ENCODE measurements at places on chromosomes 6 and 20.

GRCh38 chr6:43708860-43709653 is 21.5 kb upstream of the MRPS18A start:
- no peak for DNase-seq

DNA sequence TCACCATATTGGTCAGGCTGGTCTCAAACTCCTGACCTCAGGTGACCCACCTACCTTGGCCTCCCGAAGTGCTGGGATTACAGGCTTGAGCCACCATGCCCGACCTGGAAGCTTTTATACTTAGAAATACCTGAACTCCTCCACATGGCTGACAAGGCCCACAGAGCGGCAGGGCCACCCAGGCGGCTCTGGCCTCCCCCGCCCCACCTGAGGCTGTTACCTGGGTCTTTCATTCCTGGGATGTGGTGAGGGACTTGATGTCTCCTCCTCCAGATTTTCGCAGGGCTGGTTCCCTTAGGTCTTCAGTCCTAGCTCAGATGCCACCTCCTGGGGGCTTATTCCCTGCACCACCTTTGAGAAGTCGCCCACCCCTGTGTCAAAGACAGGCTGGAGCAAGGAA is 152.1 kb downstream of the LY86 start:
- DNase-seq, result no peak

DNA sequence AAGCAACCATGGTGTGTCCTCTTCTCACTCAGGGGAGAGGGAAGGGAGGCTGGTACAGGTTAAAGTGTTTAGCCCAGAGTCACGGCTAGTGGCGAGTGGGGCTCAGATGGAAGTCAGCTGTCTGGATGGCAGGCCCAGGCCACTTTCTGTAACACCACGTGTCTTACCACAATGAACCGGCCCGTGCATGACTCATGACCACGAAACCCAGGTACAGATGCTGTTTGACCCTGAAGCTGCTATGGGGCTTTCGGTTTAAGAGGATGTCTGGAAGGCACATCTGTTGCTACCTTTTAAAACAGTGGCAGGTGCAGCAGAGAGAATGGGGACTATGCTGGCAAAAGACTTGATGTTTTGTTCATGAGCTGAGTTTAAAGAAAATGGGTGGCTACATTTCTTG is 36.5 kb upstream of the MPC1 start:
- DNase-seq, result no peak

- no peak for DNase-seq
Observed at GRCh38 chr20:57690525-57690924, 19.3 kb downstream of the PMEPA1 start.

DNA sequence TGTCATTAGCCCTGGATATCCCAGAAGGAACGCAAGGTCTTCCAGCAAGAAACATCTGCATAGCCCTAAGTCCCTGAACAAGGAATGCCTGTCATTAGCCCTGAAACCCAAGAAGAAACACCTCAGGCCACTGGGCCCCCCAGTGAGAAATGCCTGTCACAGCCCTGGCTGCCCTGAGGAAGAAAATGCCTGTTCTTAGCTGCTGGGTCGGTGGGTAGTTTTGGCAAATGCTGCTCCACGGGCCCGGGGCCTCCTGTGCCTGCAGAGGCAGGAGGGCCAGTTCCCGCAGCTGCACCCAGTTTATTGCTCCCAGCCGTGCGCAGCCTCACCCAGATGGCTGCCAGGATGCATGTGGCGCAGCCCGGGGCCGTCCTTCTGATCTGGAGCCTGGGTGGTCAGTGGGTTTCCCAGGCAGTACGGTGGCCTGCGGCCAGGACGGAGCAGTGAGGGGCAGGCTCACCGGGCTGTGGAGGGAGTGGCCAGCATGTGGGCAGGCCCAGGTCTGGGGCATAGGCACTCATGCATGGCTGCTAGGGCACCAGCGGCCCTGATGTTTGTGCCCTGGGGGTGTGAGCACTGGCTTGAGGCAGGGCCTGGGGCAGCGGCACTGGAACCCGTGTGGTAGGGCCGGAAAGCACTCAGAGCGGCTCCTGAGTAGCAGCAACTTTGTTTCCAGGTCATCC is 219.0 kb downstream of the ERMARD start:
- DNase-seq, result no peak

DNA sequence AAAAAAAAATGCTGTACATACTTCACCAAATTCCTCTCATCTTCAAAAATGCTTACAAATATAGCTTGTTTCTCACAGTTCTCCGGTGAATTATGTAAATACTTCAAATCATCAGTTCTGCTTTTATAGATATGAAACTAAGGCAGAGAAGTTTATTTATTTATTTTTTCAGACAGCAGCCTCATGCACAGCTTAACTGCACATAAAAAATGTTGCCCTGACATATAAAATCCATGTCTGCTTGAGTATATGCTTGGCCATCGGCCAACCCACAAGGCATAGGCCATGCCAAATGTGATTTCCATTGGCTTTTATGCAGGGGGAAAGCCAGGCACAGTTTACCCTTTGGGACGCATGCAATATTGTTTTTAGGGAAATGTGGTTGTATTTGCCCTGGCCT is 57.3 kb upstream of the PHACTR2 start:
- DNase-seq, result no peak

All from NCI-H2227 treated with DMSO at 0.1 percent for 48 hours (cell line).